ENCODE measurements at places on chromosomes 11 and 22.

GRCh38 chr11:69803604-69804218 lies 15.5 kb downstream of the FGF3 start:
- no peak for DNase-seq

- no peak for DNase-seq
These were observed 240.5 kb upstream of the CCDC179 start for GRCh38 chr11:23100726-23101125.

DNA sequence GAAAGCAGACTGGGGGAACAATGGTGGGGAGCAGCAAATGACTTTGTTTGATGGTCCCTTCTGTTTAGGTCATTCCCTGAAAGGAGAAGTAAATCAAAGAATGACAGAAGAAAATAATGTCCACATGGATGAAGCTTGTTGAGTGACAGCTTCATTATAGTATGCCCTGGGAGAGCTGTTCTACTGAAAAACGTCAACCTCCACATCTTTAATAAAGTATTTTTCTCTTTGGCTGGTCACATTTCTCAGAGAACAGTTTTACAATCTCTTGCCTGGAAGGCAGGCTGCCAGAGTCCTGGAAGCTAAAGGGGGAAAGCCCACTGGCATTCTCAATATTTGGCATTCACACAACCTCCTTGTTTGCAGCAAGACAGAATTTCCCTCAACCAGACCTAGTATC lies 287.9 kb downstream of the SWAP70 start:
- DNase-seq: no peak

DNA sequence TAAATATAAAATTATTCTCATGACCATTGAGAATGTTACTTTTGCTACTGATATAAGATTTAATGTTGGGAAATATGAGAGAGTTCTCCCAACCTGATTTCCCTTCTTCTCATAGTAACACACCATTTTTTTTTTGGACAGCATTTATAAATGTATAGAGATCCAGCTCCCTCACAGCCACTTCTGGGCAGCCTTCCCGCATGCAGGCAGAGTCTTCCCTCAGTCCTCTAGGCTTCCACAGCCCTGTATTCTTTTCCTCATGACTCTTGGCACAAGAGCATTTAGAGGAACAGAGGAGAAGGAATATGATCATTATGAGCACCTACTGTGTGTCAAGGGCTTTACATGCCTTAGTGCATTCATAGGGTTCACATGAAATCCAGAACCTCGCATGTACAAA lies 9.0 kb downstream of the DTX4 start:
- no peak for DNase-seq

DNA sequence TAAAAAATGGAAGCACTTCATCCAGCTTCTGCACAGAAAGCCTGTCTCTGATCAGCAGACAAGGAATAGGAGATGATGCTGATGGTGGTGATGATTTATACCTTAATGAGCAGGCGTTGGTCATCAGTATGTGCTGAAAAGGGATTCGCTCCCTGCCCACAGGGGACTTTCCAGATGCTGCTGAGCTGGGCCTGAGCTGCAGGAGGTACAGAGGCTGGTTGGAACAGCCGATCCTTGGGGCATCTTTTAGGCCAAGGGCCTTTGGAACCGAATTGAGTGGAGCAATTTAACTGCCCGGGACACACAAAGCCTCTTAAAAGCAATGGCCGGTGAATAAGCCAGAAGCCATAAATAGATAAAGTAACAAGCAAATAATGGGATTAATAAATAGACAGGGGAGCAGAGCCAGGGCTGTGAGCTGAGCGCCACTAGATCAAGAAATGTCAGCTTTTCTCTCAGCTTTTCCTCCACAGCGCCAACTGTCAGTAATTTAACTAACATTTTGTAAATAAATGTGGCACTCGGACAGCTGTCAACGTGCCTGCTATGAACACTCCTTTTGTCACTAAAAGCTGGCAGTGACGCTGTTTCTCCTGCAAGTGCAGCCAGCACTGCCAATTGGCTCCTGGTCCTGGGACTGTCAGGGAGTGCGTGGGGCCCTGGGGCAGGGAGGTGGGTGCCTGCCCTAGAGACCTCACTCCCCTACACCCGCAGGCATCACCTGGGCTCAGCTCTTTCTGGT lies 562.3 kb downstream of the NTM start:
- no peak for DNase-seq

DNA sequence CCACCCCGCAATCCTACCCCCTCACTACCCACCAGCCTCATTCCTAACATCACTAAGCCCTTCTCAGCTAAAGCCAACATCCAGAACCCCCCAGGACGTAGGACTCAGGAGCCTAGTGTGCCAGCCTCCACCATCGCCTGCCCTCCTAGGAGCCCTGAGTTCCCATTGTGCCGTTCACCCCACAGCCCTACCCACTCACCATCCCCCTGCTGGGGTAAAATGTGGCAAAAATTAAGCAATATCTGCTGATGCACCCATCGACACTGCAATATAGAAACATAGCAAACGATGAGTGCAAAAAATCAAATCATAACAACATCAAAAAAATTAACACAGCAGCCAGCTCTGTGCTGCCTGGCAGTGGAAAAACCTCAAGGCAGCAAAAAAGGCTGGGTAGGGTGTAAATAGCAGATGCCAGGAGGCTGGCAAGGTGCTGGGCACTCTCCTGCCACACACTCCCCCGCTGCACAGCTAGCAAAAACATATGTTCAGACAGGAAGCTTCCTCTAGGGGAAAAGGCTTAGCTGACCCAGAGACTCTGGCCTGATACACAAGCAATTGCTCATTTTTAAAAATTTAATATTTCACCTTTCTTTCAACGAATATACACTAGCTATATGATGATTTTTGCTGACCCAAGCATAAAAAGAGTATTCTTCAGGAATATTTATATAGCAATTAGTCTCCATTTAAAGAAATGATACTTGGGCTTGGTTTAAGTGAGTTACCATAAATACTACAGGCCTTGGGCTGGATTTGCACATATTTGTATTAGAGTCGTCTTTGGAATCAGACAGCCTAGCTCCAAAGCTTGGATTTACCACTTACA lies 33.8 kb downstream of the PRDM10 start:
- no peak for DNase-seq

- no peak for DNase-seq
These were observed 727.6 kb downstream of the METTL15 start for GRCh38 chr11:28835790-28836189.

- no peak for DNase-seq
These were observed 327.0 kb downstream of the ETS1 start for GRCh38 chr11:128260398-128260797.

- no peak for DNase-seq
These were observed 25.7 kb downstream of the CASP5 start for GRCh38 chr11:104997288-104997687.

GRCh38 chr11:15745266-15745665 lies 611.1 kb downstream of the SOX6 start:
- no peak for DNase-seq

GRCh38 chr11:6705905-6706535 lies 22.9 kb upstream of the MRPL17 start:
- peak; percentile 24 for DNase-seq

GRCh38 chr11:47668665-47669064 lies 26.3 kb upstream of the MTCH2 start:
- no peak for DNase-seq

DNA sequence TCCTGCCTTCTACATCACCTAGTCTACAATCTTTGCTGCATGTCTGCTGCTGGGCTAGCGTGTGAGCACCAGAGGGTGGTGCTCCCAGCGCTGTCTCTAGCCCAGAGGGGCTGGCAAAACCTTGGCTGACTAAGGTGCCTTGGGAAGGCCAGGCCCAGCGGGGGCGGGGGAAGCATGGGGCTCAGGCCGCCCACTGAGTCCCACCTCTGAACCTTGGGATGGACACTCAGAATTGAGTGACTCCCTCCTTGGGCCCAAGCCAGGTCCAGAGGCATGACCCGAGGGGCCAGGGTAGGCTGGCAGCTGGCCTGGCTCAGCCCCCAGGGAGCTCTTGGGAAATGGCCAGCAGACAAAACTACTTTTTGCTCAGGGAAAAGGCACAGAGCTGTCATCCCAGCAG lies 7.6 kb upstream of the GAL3ST1 start:
- DNase-seq: no peak

- no peak for DNase-seq
These were observed 56.4 kb upstream of the LMO1 start for GRCh38 chr11:8320076-8320475.

DNA sequence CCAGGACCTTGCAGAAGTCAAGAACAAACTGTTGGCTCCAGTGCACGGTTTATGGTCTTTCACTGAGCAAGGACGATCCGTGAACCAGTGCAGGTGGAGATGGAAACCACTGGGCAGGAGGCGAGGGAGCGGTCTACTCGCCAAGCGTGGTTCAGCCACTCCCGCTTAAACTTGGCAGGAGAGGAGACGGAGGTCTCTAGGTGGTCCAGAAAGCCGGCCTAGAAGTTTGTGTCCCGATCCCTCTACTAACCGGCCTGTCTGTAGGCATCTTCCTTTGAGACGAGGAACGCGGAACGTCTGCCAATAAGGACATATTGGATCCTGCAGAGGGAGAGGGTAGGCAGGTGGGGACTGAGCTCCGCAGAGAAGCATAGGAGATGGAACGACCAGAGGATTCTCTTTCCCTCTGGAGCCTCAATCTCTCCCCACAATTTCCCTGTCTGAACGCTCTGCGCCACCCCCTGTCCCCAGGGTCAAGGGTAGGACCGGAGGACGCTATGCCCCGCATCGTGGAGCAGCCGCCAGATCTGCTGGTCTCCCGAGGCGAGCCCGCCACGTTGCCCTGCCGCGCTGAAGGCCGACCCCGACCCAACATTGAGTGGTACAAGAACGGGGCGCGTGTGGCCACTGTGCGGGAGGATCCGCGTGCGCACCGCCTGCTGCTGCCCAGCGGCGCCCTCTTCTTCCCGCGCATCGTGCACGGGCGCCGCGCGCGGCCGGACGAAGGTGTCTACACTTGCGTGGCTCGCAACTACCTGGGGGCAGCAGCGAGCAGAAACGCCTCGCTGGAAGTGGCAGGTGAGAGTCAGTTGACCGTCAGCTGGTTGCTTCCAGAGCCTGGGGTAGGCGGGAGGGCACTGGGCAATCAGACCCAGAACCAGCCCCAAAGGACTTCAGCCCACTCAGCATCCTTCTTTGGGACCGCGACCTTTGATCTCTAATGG lies 3.4 kb downstream of the ROBO3 start:
- DNase-seq: no peak

DNA sequence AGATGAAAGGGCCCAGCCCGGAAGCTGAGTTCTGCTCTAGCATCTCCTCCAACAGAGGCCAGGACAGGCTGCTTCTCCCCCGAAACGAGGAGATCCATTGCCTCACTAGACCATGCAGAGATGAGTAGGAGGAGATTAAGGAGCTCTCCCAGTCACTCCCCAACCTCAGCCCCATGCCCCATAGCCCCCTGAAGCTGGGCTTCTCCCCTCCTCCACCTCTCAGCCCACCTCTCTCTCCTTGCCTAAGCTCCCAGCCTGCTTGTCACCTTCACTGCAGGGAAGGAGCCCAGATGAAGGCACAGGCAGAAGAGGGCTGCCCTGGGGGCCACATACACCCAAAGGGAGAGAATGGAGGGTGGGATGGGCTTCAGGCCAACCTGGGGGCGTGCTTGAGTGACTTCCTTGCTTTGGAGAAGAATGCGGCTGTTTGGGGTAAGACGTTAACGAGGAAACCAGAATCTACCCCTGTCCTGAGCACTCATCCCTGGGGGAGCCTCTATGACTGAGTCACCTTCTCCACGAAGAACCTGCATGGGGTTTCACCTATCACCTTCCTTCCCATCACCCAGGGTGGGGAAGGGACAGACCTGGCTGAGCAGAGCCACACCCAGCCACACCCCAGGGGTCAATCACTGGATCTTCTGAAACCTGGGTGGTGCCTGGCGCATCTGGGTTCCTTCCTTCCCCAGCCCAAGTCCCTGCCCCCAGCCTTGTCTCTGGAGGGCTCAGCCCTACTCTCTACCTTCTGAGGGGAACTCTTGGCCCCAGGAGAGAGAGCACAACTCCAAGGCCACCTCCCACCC lies 11.6 kb upstream of the GNAZ start:
- DNase-seq: no peak

- DNase-seq: peak; percentile 2
These were observed 25.9 kb upstream of the MMP13 start for GRCh38 chr11:102981324-102981910.

DNA sequence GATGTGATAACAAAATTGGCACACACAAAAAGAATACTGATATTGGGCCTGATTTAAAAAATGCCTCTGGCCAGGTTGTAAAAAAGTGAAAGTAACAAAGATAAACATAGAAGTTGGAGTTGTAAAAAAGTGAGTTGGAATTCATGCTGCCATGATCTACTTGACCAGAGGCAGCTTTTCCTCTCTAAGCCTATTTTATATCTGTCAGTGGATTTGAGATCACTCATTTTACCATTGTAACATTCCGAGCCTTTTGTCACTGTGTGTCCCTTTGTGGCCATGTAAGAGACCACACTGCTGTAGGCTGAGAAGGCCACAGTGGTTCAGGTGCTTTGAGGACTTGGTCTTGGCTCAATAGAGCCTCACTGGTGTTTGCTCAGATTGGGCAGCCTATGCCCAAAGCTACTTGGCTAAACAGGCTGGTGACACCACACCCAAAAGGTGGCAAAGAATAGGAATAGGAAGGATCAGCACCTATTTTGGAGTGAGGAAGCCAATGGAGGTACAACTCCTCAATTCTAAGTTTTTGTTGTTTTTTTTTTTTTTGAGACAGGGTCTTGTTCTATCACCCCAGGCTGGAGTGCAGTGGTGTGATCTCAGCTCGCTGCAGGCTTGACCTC lies 7.1 kb downstream of the FEN1 start:
- DNase-seq: no peak

GRCh38 chr11:7509966-7510365 lies 3.8 kb upstream of the PPFIBP2 start:
- DNase-seq: no peak

GRCh38 chr11:130526846-130527245 lies 78.4 kb downstream of the ADAMTS15 start:
- no peak for DNase-seq

DNA sequence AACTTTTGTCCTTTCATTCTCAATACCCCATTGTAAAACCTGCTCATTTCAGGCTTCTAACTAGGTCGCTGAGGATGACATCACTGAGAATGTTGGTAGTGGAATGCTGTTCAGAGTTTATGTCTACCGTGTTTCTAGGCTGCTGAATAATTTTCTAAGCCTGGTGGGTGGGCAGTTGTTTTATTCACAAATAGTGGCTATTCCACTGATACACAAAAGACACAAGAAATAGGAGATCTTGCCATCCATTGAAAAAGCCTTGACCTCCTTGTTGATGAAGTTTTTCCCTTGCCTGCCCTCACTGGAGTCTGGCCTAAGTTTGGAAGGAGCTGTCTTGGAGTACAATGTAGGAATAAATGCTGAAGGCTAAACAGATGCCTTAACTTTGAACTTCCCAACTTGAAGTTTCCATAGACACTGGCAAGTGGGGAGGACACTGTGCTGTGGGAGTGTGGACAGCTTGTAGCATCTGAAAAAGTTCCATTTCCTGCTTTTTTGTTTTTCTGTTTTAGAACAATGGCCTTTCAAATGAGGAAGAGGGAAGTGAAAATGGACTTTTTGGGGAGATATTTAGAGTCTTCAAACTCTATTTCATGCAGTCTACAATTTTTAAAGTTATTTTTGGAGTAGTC lies 59.2 kb downstream of the TRIM44 start:
- no peak for DNase-seq

DNA sequence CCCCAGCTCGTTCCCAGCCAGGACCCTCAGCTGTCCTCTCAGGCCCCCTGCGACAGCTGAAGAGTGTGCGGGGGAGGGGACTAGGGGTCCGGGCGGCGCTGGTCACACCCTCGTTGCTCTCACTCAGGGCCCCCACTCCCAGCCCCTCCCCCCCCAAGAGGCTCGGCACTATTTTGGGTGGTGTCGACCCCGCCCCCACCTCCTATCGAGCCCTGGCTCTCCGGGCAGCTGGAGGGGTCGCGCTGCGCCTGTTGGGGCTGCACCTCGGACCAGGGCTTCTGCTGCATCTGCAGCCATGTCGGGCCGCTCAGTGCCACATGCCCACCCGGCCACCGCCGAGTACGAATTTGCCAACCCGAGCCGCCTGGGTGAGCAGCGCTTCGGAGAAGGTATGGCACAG lies at the start of gene HSPB2:
HSPB2 (plus strand) TSS at position 200 of the 400 bp plus-strand sequence; CDS start at position 296, 96 bp downstream.
- DNase-seq: no peak
